ENCODE measurements at places on chromosomes 3 and 15.

DNA sequence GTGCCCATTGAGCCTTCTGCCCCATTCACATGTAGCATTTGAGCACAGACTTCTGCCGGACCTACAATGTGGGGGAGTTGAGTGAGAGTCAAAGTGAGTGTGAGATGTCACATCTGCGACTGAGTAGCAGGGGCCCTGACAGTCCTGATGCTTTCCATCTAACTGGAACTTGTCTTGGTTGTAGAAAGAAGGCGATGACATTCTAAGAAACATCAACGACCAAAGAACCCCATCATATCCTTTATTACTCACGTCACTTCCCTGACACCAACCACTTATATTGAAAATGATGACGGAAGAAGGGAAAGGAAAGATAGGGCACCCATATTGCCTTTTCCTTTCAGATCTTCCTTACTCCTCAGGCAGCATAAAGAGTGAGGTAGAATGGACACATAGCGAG lies 30.5 kb downstream of the SMAD3 start:
- DNase-seq = no peak

GRCh38 chr3:29247088-29247745 lies 33.7 kb upstream of the RBMS3 start:
- DNase-seq = no peak

- DNase-seq = no peak
Measured at GRCh38 chr3:45927881-45928280, 15.4 kb upstream of the CXCR6 start.

DNA sequence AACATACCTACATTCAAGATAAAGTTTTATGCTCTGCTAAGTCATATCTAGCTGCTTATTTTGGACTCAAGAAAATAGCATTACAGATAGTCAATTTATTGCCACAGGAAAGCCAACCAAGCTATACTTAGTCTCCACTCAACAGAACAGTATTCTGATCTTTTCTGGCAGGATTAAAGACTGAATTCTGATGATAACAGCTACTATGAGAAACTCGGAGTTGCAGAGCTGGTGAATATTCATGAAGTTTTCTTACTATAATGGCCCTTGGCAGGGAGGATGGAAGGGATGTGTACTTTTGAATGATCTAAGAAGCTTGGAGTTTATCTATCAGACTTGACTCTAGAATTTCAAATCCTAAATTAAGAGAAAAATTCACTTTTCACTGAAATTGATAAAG lies 237.7 kb downstream of the CTNNB1 start:
- no peak for DNase-seq

GRCh38 chr3:154842536-154842935 lies 237.6 kb upstream of the MME start:
- DNase-seq = no peak

DNA sequence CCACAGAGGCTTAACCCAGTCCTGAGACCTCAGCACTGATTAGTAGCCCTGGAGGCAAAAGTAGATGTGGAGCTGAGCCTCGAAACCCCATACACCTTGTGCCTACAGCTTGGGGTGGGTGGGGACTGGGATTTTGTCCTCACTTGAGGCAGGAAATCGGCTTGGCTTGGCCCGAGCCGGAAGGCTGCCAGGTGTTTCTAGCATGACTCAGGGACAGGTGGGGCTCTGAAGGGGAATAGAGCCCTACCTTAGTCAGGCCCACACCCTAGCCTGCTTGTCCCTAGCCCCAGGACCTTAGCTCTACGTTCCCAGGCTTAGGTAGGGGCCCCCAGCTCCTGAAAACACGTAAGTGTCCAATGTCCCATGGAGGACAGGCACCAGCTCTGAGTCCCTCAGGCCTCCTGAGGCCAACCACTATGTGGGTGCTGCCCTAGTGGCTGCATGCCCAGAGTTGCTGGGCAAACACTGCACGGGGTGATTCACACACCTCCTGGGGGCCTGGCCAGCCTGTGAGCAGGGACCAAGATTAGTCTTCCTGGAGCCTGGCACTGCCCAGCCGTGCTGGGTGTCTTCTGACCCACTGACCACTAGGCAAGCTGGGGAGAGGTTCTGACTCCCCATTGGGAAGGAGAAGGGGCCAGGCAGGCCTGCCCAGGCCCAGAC lies 3.1 kb downstream of the MST1R start:
- DNase-seq = no peak

DNA sequence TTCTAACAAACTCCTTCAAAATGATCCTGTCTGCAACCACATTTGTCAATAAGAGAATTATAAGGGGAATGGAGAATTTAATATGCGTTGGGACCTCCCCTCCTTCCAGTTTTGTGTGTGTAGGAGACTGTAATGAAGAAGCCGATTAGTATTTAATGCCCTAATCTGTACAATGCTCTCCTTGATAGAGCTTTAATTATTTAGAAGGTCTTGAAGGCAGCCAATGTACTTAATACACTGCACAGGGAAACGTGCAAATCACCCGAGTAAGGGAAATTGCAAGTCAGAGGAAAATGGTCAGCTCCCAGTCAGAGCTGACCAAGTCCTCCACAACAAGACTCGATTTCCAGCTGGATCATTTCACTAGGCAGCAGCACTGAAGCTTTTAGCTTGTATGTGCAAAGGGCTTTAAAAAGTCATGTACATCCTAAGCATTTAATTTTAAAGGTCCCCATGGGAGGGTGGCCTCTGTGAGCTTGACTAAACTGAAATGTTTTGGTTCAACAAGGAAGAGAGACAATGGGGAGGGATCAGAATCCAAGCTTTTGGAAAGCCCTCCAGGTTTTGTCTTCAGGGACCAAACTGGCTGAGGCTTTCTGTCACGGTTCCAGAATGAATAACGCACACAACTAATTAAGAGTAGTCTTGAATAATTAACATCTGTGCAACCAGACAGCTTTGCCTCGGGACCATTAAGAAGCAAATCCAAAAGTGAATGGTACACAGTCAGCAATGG lies 159.8 kb upstream of the MITF start:
- no peak for DNase-seq

GRCh38 chr3:133670525-133670995 lies 8.8 kb upstream of the TOPBP1 start:
- no peak for DNase-seq

- DNase-seq = no peak
Measured at GRCh38 chr3:125440559-125440955, 65.4 kb upstream of the ZNF148 start.

DNA sequence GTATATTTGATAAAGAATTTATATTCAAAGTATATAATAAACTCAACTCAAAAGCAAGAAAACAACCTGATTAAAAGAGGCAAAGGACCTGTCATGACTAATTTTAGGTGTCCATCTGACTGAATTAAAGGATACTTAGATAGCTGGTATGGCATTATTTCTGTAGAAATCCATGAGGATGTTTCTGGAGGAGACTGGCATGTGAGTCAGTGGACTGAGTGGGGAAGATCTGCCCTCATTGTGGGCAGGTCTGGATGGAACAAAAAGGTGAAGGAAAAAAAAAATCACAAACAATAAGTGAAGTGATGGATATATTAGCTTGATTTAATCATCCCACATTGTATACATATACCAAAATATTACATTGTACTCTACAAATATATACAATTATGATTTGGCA lies 16.6 kb downstream of the ANKRD28 start:
- no peak for DNase-seq

DNA sequence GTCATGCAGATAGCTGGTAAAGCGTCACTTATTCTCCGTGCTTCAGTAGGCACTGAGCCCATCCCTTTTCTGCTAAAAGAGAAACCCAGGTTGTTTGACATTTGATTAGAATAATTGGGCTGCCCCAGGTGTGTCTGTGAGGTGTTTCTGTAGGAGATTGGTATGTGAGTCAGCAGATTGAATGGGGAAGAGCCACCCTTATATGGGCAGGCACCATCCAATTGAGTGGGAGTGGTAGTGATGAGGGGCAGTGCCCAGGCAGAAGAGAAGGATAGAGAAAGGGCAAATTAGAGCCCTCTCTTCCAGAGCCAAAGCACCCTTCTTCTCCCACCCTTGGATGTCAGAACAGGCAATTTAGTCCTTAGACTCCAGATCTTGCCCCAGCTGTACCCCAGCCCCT lies 384.3 kb upstream of the GBE1 start:
- DNase-seq = no peak

- DNase-seq = no peak
Measured at GRCh38 chr3:127056281-127056680, 73.4 kb downstream of the PLXNA1 start.

GRCh38 chr15:98503970-98504369 lies 144.4 kb upstream of the IGF1R start:
- DNase-seq = no peak

DNA sequence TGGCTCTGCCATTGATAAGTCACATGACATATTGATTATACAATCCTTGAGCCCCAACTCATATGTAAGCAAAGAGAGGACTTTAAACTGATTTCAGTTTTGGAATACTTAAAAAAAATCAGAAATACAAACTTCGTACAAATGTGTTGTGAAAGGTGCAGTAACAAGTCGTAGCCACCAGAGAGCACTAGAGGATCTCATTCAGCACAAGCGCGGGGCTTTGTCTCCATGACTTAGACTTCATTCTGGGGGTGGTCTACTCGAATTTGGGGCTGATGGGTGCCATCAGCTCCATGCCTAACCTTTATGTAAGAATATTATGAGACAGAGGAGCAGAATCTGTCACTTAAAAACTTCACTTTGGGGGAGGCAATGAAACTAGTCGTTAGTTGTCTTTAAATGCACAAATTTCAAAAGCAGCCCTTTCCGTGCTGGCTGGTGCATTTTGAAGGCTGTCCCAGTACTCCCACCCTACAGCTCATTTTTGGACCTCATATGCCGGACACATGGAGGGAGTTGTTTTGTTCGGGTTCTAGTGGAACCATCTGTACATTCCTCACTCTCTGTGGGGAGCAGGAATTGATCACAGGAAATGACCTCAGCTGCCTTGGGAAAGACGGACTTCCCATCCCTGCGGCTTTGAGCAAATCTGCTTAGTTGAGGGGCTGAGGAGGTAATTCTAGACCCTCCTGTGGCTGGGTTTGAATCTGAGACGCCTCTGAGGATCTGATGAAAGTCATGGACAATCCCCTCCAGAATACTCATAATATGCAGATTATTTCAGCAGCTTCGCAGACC lies 27.5 kb upstream of the MASP1 start:
- peak; percentile 46 for DNase-seq

- no peak for DNase-seq
Measured at GRCh38 chr3:65836047-65836446, 202.7 kb downstream of the MAGI1 start.

GRCh38 chr15:37099319-37100108 lies 835 bp downstream of the MEIS2 start:
- DNase-seq = peak; percentile 58

DNA sequence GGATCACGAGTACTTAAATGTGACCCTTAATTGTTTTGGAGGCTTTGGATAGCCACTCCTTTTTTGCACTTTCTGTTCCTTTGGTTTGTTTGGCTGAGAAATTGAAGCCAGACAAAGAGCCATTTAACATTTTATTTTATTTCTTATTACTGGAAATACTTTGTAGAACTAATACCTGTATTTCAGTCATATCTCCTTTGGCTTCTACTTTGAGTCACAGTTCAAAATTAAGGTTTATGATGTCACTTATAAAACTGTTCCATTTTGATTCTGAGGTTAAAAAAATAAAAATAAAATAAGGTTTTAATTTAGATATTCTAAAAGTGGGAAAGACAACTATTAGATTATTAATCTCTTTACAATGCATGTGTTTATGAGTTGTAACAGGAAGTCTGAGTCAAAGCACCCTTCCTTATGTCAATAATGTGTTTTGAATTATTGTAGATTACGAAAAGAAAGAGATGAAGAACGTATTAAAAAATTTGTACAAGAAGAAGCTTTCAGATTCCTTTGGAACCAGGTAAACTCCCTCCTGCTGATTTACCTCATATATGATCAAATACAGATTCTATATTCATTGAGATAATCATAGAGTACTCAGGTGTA lies 16.9 kb upstream of the NXPE3 start:
- DNase-seq = no peak

- no peak for DNase-seq
Measured at GRCh38 chr3:16304061-16305010, 39.3 kb downstream of the OXNAD1 start.

DNA sequence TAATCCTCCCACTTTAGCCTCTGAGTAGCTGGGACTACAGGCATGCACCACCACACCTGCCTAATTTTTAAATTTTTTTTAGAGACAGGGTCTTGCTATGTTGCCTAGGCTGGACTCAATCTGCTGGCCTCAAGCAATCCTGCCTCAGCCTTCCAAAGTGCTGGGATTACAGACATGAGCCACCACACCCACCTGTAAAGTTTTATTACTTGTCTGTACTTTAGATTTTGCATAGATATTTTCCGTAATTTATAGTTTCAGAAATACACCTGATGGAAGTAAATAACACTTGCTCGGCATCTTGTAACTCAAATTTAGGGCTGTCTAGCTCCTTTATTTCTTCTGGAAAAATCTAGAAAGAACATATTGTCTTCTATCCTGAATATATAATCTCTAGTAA lies 5.8 kb downstream of the DZIP3 start:
- DNase-seq = no peak

GRCh38 chr3:197216169-197216860 lies 82.1 kb downstream of the DLG1 start:
- DNase-seq = no peak

DNA sequence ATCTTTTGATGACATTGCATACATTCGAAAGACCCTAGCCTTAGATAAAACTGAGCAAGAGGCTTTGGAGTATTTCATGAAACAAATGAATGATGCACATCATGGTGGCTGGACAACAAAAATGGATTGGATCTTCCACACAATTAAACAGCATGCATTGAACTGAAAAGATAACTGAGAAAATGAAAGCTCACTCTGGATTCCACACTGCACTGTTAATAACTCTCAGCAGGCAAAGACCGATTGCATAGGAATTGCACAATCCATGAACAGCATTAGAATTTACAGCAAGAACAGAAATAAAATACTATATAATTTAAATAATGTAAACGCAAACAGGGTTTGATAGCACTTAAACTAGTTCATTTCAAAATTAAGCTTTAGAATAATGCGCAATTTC lies 16.7 kb downstream of the KCNMB3 start:
- DNase-seq = no peak

- DNase-seq = no peak
Measured at GRCh38 chr3:98589331-98590036, 3.9 kb downstream of the CPOX start.

- no peak for DNase-seq
Measured at GRCh38 chr3:24253336-24253735, 241.3 kb downstream of the THRB start.

DNA sequence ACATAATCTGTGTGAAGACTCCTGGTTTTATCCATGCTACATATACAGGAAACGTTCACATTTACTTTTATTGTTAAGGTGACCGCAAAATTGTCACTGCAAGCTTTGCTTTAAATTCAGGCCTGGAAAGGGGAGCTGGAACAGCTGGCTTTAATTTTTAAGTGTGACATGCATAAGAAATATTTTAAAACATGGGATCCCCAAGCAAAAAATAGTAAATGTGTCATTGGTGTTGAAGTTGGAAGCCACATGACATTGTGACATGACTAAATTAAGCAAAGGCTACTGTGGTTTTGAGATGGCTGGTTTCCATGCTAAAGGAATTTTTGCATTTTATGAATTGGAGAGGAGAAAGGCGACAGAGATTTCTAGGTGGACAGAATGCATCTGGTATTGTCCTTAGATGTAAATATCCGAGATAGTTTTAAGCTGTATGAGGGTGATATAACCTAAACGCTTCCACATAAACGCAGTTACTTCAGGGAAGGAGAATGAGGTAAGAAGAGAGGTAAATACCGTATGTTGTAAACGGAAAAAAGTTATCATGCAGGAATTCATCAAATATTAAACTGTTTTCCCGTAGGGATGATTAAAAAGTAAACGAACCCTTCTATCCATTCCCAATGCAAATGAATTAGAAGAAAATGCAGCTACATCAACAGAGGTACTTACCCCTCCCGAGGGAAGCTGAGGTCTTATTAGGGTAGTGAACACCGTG lies 927 bp upstream of the FYTTD1 start:
- no peak for DNase-seq

- DNase-seq = no peak
Measured at GRCh38 chr15:74458473-74458872, 2.5 kb downstream of the UBL7 start.

Data from BE2C (cell line).